DMS53 (cell line): ENCODE measurements at places on chromosomes 12 and 14.

- DNase-seq = peak; percentile 75
These were observed 5.0 kb downstream of the GAPDH start for GRCh38 chr12:6539314-6539682.

GRCh38 chr12:123006977-123007376 lies 26.5 kb downstream of the ARL6IP4 start:
- no peak for DNase-seq

DNA sequence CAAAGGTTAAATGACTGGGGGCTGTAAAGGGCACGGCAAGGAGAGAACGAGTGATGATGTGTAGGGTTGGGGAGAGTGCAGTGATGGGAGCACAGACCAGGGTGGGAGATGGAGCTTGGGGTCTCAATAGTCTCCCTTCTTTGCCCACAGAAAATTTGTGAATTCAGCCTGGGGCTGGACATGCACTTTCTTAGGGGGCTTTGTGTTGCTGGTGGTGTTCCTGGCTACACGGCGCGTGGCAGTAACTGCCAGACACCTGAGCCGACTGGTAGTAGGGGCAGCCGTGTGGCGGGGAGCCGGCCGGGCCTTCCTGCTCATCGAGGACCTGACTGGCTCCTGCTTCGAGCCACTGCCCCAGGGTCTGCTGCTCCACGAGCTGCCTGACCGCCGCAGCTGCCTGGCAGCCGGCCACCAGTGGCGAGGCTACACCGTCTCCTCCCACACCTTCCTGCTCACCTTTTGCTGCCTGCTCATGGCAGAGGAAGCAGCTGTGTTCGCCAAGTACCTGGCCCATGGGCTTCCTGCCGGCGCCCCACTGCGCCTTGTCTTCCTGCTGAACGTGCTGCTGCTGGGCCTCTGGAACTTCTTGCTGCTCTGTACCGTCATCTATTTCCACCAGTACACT lies 1.7 kb downstream of the FITM1 start:
- DNase-seq = peak; percentile 84

- peak; percentile 13 for DNase-seq
These were observed 218.2 kb downstream of the TMTC3 start for GRCh38 chr12:88360343-88360742.

DNA sequence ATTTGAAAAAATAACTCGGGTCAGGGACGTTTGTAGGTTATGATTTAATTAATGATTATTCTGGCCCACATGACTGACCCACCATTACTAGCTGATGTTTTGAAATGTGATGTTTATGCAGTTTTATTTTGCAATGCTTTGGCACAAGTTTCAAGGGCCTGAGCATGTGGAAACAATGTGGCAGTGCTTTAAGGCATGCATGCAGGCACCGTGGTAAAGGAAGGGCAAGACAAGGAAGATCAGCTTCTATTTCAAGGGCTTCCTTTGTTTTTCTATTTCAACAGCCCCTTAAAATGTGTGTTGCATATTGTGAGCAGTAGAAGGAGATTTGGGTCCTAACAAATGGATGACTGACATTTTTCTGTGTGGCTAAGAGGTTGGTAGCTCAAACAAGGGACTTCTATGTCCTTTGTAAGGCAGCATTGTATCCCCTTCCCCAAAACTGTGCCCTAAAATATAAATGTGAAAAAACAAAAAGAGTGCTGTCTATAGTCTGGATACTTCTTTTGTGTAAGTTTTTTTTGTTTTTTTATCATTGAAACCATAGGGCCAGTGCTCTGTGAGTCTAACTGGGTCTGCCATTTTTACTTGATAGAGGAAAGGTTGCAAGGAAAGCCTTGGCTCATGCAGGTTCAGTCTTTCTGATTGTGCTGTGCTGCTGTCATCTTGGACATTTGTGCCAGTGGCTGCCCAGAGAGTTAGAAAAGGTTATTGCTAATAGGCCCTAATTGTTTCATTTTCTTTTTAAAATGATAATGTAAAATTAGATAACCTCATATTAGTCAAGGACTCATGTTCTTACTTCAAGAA lies 103.5 kb downstream of the FGD4 start:
- DNase-seq = no peak

DNA sequence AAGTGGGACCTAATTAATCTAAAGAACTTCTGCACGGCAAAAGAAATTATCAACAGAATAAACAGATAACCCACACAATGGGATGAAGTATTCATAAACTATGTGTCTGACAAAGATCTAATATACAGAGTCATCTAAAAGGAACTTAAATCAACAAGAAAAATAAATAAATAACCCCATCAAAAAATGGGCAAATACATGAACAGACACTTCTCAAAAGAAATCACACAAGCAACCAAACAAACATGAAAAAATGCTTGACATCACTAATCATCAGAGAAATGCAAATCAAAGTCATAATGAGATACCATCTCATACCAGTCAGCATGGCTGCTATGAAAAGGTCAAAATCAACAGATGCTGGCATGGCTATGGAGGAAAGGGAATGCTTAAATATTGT lies 466.9 kb downstream of the SOX5 start:
- no peak for DNase-seq

DNA sequence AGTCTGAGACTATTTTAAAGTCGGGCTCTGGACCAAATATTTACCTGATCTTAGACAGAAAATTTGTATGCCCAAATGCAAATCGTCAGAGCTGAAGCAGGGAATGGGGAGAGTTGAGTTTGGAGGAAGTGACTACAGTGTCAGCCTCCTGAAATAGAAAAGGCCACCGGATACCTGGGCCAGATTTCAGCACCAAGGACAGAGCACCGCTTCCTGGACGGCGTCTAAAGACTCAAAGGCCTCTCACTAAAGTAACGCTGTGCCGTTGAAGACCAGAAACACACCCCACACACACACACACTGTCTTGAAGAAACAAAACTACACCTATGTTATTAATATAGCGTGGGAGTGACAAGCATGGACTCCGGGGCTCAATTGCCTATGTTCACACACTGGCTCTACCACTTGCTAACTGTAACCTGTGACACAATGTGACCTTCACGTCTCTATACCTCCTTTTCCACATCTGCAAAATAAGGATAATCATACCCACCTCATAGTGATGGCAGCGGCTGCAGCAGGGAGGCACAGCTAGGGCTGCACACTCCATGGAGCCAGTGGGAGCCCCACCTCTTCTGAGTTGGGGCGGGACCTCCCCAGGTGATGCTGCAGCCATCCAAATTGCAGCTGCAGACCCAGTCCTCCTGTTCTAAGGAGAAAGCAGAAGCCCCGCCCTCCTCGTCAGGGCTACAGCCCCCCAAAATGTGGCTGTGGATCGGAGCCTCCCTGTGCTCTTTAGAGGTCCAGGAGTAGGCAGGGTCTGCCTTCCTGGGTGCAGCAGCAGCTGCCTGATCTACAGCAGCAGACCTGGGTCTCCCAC lies 35.6 kb downstream of the KRT76 start:
- peak; percentile 51 for DNase-seq

DNA sequence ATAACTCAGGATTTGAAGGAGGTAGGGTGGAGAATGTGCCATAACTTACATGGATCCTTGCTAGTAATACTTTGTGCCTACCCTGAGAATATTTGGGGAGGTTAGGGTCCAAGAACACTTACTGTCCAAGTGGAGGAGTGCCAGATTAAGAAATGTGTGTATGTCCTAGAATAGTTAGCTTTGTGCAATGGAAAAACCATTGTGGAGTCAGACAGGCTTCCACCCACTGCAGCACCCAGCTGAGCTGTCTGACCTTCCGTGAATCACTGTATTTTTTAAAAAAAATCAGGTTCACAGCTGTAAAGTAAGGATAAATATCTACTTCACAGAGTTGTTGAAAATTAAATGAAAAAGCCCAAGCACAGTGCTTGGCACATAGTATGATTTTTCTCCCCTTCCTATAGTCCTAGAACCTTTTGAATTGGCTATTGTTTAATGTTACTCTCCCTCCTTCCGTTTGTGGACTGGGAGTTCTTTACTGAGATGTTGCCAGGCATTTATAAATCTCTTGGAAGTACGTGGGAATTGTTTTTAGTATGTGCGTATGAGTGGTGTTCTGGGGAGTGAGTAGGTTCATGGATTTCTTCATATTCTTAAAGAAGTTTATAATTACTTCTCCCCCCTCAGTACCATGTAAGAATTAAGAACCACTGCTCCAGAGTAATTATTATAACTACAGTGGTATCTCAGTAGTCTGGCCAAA lies 9.2 kb downstream of the RAB21 start:
- no peak for DNase-seq

DNA sequence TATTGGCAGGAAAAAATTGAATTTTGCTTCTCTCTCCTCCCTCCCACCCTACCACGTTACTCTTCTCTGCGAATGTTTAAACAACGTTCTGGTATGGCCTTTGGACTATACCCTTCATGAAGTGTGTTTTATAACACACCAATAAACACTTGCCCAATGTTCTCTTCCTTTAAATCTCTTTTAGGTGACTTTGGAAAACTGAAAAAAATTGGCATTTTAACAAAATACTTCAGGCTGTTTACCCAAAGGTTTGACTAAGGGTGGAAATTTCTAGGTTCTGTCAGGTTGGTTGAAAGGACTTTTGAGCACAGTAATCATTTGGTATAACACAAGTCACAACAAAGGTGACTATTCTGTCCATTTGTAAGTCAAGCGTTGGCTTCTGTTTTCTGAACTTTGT lies 446.8 kb downstream of the AEBP2 start:
- no peak for DNase-seq

DNA sequence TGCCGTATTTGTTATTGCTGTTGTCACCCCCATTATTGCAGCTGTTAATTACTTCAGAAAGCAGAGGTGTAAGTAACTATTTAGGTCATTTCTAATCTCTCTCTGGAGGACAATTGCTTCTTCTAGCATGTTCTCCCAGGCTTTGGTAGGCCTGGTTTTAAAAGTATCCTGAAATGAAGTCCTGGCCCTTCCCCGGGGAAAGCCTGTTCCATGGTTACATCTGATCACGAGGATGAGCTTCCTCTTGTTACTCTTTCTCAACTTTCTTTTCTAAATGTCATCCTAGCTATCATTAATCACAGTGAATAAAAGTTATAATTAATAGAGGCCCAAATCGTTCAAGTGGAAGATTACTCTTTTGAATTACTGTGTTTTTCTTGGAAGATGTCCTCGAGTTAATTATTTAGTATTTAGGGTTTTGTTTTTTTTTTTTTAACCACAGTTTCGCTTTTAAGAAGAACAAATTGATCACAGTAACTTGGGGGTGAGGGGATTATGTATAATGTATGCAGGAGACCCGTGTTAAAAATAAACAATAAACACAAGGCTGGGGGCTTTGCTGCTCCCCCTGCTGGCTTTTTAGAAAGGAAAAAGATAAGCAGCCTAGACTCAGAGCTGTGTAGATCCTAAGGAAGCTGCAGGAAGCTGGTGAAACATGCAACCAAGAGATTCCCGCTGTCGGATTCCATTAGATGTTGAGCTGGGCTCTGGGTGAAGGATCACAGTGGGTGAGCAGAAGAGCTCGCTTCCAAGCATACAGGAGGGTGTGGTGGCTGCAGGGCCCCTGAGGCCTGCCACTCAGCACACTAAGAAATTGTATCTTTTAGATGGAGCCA lies 420.1 kb downstream of the FUT8 start:
- DNase-seq = peak; percentile 6

DNA sequence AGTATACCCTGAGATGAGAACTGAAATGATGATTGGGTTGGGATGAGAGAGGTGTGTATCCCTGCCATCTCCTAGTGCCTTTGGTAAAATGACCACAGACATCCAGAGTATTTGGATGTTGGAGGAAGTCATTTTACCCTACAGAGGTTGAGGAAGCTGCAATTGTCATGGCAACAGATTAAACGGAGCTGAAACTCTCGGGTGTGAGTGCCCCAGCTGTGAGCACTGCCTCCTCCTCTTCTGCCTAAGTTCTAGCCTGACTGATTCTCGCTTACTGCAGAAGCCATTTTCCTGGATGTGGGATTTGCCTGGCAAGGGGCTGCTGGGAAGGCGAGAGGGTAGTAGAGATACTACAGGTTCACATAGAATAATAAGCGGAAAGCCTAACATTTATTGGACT lies 10.3 kb upstream of the PPP4R4 start:
- peak; percentile 13 for DNase-seq

- peak; percentile 82 for DNase-seq
These were observed 780 bp downstream of the TBC1D15 start for GRCh38 chr12:71840231-71840847.

DNA sequence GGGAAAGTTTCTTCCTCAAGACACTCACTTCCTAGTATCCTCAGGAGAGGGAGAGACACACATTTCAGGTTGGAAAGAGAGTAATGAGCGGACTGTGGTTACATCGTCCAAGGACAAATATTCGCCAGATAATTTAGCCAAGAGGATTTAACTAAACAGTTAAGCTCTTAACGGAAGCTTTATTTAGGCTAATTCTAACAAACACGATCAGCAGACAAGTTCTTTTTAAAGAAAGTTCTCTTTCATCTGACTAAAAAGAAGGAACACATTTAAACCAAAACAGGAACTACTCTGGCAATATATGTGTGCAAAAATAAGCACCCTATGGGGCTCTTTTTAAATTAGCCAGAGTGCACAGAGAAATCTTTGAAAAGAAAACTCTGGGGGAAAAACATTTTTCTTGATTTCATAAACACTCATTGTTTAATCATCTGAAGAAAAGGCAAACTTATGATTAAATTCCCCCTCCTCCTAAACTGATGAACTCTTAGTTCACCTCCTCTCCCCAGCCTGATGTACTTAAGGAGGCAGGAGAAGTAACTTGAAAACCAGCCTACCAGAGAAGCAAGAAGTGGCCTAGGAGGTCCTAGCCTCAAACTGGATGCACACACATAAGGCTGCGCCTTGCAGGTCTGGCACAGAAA lies 13.3 kb upstream of the BTG1 start:
- no peak for DNase-seq

DNA sequence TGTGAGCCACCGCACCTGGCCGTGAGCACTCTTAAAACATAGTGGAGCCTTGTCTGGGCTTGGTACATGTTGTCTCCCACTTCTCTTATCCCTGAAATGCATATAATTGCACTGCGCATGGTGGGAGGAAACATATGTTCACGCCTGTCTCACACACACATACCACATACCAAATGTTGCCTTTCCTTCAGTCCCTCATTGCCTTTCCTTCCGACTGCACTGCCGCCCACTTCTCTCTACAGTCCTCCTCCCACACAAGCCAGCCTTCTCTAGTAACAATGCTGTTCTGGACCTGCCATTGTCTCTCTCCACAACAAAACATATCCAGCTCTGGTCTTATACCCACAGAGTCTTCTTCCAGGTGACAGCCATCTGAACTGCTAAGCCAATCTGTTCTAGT lies 88.3 kb upstream of the PTHLH start:
- no peak for DNase-seq

- DNase-seq = no peak
These were observed 25.6 kb downstream of the CRACR2A start for GRCh38 chr12:3727354-3727753.

DNA sequence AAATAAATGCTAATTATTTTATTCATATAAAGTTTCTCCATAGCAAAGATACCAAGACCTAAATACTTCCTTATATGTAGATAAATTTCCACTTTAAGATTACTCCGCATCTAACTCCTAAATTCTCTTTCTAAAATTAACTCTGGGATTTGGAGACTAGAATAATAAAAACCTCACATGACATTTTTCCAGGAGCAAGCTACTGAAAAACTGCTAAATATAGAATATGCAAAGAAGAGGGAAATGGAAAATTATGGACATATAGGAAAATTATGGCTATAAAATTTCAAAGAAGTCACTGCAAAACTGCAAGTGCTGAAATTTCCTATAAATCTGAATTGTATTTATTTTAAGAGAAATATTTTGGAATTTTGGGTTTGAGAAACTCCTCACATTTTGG lies 186.2 kb downstream of the DUSP6 start:
- no peak for DNase-seq

GRCh38 chr14:53927171-53927570 lies 29.5 kb downstream of the BMP4 start:
- no peak for DNase-seq
